ENCODE measurements at places on chromosomes 5 and 9.

- DNase-seq = no peak
Measured at GRCh38 chr9:71896761-71897160, 14.2 kb downstream of the ABHD17B start.

- no peak for DNase-seq
Measured at GRCh38 chr9:69583645-69584234, 88.4 kb downstream of the APBA1 start.

DNA sequence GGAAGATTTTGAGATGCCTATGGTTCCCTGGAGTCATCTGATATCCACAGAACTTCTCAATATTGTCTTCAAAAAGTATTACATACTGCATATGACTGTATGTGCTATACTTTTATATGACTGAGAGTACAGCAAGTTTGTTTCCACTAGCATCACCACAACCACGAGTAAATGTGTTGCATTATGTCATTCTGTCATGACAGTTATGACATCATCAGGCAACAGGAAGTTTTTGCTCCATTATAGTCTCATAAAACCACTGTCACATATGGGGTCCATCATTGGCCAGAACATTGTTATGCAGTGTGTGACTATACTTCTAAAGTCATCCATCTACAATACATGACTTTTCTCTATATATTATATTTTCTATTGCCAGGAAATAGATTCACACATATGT lies 831.7 kb downstream of the SEMA5A start:
- DNase-seq = no peak

- no peak for DNase-seq
Measured at GRCh38 chr9:78898234-78898633, 601.3 kb downstream of the PSAT1 start.

- DNase-seq = no peak
Measured at GRCh38 chr5:120655828-120656435, 191.8 kb downstream of the PRR16 start.

DNA sequence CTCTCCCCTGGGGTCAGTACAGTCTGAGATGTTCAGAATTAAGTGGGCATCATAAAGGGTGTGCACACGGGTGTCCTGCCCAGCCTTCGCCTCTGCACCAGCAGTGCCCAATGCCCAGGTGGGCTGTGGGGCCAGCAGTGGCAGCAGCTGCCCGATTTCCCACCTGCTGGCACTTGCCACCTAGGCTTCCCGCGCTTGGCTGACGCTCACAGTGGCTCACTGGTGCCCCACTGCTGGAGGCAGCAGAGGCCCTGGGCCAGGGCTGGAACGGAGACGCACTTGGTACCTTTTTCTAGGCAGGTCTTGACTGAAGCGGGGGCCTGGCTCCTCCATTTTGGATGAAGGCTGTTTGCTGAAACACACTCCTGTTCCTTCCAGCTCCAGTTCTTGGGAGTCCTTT lies 17.0 kb downstream of the MRNIP start:
- DNase-seq = no peak

GRCh38 chr5:68964679-68965078 lies 129.1 kb upstream of the SLC30A5 start:
- DNase-seq = no peak

- no peak for DNase-seq
Measured at GRCh38 chr5:171578049-171578828, 158.8 kb downstream of the FGF18 start.

- DNase-seq = no peak
Measured at GRCh38 chr5:170606941-170607340, 103.1 kb downstream of the KCNIP1 start.

DNA sequence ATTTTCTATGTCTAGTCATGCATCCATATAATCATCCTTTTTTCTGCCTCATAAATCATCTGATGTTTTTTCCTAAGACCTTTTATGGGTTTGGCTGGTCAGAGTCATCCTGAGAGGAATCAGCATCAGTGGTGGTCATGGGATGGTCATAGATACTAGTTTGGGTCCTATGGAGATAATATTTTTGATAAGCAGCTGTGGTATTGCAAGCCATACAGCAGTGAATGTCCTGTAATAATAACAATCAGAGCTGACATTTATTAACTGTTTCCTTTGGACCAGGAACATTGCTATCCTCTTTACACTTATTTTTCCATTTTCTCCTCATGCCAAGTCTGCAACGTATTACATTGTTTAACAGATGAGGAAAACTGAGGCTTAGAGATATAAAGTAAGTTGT lies 83.1 kb downstream of the TEX10 start:
- DNase-seq = no peak

DNA sequence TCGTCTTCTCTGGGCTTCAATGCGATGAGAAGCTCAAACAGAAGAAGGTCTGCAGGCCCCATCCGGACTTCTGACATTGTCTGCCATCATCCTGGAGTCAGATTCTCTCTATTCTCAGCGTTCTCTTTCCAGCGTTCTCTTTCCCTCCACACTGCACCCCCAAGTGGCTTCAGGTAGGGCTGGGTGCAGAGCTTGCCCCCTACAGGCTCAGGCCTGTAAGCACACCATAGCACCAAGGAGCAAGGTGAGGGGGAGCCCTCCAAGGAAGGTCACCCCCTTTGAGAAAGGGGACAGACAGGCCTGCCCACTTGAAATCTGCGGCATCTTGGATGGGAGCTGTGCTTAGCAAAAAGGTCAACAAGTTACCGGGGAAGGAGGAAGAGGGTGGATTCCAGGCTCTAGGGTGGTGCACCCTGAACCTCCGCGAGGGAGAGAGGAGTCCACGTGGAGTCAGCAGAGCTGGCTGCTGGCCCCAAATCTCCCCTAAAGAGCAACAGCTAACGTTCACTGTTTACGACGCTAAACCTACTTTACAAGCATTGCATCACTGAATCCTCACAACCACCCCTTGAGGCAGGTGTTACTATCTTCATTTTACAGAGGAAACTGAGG lies 27.5 kb downstream of the GPX3 start:
- no peak for DNase-seq

DNA sequence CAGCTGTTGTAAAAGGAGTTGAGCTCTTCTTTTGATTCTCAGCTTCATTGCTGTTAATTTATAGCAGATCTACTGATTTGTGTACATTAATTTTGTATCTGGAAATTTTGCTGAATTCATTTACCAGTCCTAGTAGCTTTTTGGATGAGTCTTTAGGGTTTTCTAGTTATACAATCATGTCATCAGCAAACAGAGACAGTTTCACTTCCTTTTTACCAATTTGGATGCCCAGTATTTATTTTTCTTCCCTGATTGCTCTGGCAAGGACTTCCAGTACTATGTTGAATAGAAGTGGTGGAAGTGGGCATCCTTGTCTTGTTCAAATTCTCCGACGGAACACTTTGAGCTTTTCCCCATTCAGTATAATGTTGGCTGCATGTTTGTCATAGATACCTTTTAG lies 398.9 kb upstream of the POU5F2 start:
- no peak for DNase-seq

GRCh38 chr5:84862132-84862531 lies 477.5 kb upstream of the EDIL3 start:
- no peak for DNase-seq

- no peak for DNase-seq
Measured at GRCh38 chr9:121171236-121171635, 30.4 kb downstream of the RAB14 start.

DNA sequence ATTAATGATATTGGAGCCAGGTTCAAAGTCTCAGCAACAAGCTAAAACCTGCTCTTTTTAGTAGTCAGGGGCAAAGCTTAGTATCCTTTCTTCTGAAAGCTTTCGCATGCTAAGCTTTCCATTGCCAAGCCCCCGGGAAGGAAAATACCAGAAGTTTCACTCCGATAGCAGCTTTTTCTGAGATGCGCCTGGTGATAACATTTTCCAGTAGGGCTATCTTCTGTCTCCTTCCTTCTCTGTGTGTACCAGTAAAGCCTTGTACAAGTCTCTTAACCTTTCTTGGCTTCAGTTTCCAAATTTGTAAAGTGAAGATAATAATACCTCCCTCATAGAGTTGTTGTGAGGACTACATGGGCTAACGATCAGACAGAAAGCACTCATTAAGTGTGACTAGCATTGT lies 36.7 kb downstream of the DOCK8 start:
- no peak for DNase-seq

- no peak for DNase-seq
Measured at GRCh38 chr5:18882154-18882553, 1105.8 kb downstream of the CDH18 start.

DNA sequence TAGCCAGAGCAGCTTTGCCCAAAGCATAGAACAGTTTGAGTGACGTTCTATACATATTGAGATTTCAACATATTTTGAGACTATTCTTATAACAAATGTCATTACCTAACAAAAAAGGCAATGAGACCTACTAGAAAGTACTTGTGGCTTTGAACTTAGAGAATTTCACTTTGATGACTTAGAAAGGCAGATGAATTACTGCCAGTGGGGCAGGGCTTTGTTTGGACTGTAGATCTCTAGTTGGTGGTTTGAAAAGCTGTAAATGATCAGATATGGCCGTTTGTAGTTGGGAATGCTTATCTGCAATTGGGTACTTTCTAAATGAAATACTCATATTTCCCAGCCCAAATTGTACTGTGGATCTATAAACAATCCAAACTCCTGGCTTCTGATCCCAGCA lies 28.1 kb downstream of the SOX30 start:
- no peak for DNase-seq

GRCh38 chr5:149486726-149487635 lies 64.3 kb downstream of the CSNK1A1 start:
- no peak for DNase-seq

GRCh38 chr9:27714388-27714787 lies 141.1 kb upstream of the C9orf72 start:
- no peak for DNase-seq
